ENCODE measurements at places on chromosomes 3 and 15. TPM values are rescaled to one million over a fixed set of nuclear protein-coding genes. Genes with fewer than 3 reads are reported as not detected.

Gene CLDN18
- not detected for total RNA-seq

Gene SCAMP5
- 5.9 TPM for total RNA-seq

Gene PCBP4
- total RNA-seq = 20.2 TPM

Gene FYTTD1
- 53.4 TPM for total RNA-seq

Gene GPR62
- total RNA-seq = not detected

Gene EDC3
- total RNA-seq = 29.5 TPM

Gene ANKRD28
- total RNA-seq = 126 TPM
